ENCODE measurements at places on chromosomes 16 and 17.

DNA sequence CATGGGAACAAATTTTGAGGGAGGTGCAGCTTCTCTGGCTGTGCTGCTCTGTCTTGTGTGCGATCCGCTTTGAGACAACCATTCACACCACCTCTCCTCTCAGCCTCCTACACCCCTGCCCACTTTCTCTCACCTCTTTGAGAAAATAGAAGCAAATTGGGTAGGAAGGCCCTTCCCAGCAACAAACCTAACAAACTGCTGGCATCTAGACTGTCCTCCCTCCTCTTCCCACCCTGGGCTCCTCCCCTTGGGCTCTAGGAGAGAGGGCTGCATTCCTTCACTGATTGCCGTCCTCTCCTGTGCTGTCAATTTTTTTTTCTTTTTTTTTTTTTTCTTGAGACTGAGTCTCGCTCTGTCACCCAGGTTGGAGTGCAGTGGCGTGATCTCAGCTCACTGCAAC, 13.5 kb downstream of the CDIPT start:
- no peak for DNase-seq

- no peak for DNase-seq
Measured at GRCh38 chr16:26247063-26247462, 555.3 kb downstream of the HS3ST4 start.

GRCh38 chr16:19375561-19376158, 42.0 kb upstream of the TMC5 start:
- peak; percentile 69 for DNase-seq

- no peak for DNase-seq
Measured at GRCh38 chr17:13601322-13601775, 380 bp downstream of the HS3ST3A1 start.

GRCh38 chr16:12202486-12202885, 226.0 kb downstream of the SNX29 start:
- DNase-seq: no peak

DNA sequence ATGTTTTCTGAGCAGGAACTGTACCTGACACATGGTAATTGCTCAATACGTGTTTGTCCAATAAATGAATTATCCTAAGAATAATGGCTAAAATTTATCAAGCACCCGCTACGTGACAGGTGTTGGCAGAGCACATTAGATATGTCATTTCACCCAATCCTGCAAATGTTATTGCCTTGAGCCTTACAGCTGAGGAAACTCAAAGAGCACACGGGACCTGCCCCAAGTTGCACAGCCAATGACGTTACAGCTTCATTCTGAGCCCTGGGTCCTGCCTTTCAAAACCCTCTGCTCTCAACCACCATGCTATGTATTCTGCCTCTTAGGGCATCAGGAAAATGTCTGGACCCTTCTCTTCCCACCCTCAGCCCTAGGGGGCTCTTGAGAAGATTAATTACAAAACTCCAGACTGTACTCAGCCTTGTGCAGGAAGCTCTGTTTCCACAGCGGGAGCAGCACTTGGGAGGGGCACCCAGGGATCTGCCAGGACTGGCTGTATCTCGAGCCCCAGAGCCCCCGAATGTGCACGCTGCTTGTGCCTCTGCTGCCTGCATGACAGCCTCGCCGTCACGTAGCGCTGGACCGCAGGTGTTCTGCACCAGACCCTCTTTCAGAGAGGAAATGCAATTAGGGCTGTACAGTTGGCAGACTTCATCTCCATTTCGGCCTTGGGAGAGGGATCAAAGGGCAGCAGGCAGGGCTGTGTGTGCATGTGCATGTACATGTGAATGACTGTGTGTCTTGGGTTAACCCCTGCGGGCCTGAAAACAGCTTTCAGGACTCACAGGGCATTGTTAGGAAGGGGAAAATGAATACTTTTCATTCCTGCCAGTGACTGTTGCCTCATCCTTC, 71.6 kb downstream of the GPR139 start:
- no peak for DNase-seq

Measured in erythroblast (primary cell).